ENCODE measurements at places on chromosomes 7 and 10.

DNA sequence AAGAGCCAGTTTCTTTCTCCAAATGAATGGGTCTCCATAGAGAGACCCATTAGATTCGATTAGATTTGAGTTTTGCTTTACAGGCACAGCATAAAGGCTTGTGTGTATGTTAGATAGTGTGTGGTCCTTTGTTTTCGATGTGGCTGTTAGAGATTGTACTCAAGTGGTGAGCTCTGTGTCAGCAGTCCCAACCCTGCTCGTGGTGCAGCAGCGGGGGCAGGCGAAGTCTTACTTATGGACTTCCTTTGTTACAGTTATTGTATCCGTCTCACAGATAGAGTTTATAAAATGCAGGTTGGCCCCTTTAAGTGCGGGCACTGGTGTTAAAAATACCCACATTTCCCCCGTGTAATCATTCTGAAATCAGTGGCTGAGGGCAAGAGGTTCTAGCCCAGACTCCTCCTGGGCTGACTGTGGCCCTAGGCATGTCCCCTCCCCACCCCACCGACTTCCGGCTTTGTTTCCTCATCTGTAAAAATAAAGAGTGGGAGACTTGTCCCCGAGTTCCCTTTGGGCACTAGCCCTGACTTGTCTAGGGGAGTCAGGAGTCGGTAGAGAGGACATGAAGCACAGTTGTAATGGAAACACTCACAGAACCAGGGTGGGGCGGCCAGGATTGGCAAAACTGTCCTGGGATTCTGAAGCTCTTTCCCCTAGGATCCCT, 28.6 kb downstream of the MTURN start:
- H3K4me1 ChIP-seq = peaks cover 49% of the 10 kb centered on the region
- peak; percentile 46 for DNase-seq
- H3K27me3 ChIP-seq = no peaks in the 10 kb centered on the region

DNA sequence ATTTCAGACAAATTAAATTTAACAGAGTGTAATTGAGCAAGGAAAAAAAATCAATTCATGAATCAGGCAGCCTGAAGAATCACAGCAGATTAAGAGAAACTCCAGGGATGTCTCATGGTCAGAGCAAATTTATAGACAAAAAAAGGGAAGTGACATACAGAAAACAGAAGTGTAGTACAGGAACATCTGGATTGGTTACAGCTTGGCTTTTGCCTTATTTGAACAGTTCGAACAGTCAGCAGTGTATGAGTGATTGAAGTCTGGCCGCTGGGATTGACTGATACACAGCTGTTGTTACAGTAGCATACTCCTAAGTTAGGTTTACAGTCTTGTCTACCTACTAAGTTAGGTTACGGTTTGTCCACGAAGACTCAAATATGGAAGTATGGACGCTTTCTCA, 255.3 kb downstream of the HPSE2 start:
- H3K4me1 ChIP-seq = no peaks in the 10 kb centered on the region
- H3K36me3 ChIP-seq = no peaks in the 10 kb centered on the region
- no peaks in the 10 kb centered on the region for H3K27me3 ChIP-seq
- DNase-seq = no peak
- no peak overlapping the region for H3K4me3 ChIP-seq

- no peaks in the 10 kb centered on the region for H3K36me3 ChIP-seq
- H3K4me1 ChIP-seq = no peaks in the 10 kb centered on the region
- H3K4me3 ChIP-seq = no peak overlapping the region
- no peak for DNase-seq
Observed at GRCh38 chr7:38978491-38978890, 782 bp downstream of the POU6F2 start.

GRCh38 chr7:28500138-28500537, 87.8 kb downstream of the CREB5 start:
- peaks cover 32% of the 10 kb centered on the region for H3K27me3 ChIP-seq
- H3K4me1 ChIP-seq = no peaks in the 10 kb centered on the region
- no peaks in the 10 kb centered on the region for H3K36me3 ChIP-seq
- no peak overlapping the region for H3K4me3 ChIP-seq
- H3K27ac ChIP-seq = no peak overlapping the region
- DNase-seq = no peak

DNA sequence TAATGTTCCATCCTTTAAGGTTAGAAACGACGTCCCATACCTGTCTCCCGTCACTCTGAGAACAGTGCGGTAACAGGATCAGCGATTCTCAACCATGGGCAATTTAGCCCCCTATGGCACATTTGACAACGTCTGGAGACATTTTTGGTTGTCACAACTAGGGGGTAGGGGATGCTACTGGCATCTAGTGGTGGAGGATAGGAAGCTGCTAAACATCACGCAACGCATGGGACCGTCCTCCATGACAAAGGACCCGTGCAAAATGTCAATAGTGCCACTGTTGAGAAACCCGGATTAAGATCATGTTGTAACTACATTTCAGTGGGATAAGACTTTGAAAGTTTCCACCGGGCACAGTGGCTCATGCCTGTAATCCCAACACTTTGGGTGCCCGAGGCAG, 5.0 kb upstream of the PAXIP1 start:
- DNase-seq = no peak
- no peaks in the 10 kb centered on the region for H3K27me3 ChIP-seq
- H3K4me1 ChIP-seq = peaks cover 15% of the 10 kb centered on the region
- H3K36me3 ChIP-seq = peaks cover 7% of the 10 kb centered on the region

- no peak overlapping the region for H3K4me3 ChIP-seq
- no peak for DNase-seq
- no peak overlapping the region for H3K27ac ChIP-seq
- peaks cover 7% of the 10 kb centered on the region for H3K4me1 ChIP-seq
- H3K36me3 ChIP-seq = peaks cover 2% of the 10 kb centered on the region
Observed at GRCh38 chr10:49569031-49569631, 30.2 kb upstream of the ERCC6 start.

Data from central memory CD8-positive, alpha-beta T cell (primary cell).